ENCODE measurements at places on chromosomes 2 and 18. TPM values are rescaled to one million over a fixed set of nuclear protein-coding genes. Genes with fewer than 3 reads are reported as not detected.

- no peak for DNase-seq
Observed at GRCh38 chr2:118348380-118349034, 260.2 kb downstream of the INSIG2 start.

DNA sequence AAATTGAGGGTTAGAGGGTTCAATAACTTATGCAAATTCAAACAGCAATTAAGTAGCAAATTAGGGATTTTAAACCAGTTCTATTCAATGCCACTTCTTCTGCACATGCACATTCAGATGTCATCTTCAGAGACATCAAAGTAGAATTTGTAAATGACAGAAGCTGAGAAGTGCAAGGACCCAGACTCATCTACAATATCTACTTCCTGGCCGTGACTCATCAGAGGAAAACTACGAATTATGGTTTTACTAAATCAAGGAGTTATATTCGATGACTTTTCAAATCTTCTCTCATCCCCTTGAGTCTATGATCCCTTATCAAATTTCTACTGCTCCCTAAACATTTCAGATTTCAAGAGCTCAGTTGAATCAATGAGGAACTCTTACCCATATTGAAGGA lies 20.0 kb upstream of the STAT4 start:
- no peak for DNase-seq

GRCh38 chr2:47336259-47337238 lies 66.4 kb upstream of the MSH2 start:
- no peak for DNase-seq

DNA sequence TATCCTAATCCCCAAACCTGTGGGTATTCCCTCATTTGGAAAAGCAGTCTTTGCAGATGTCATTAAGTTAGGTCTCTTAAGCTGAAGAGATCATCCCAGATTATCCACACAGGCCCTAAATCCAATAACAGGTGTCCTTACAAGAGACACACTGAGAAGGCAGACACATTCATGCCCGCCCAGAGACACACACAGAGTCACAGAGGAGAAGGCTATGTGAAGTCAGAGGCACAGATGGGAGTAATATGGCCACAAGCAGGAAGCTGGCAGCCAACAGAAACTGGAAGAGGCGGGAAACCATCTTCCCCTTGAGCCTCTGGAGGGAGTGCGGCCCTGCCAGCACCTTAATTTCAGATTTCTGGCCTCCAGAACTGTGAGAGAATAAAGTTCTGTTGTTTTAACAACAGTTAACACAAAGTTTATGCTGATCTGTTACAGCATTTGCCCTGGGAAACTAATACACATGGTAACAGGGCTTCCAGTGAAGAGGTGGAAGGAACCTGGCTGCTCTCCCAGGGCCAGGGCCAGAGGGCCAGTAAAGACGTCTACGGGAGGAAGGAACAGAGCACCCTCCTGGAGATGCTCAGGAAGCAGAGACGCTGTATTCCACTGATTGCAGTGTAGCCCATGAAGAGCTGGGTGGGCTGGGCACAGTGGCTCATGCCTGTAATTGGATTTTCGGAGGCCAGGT lies 217.5 kb downstream of the GLI2 start:
- no peak for DNase-seq

GRCh38 chr18:61225336-61225735 lies 107.9 kb upstream of the CDH20 start:
- no peak for DNase-seq

GRCh38 chr18:10234912-10235660 lies 219.3 kb upstream of the APCDD1 start:
- no peak for DNase-seq

DNA sequence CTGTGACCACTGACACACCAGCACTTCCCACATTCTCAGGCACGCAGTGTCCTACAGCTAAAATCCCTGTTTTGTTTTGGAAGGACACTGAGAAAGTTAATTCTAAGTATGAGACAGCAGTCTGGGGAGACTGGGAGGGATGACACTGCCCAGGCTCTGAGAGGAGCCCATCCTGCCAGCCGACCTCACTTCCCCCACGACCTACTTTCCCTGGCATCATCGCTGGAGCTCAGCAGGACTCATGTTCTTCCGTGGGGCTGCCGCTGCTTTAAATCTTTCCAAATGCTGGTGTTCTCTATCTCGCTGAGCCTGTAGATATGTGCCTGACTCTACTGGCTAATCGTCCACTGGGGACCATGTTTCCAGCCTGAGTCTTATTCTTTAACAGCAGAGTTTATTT lies 68.8 kb upstream of the TMEM200C start:
- DNase-seq, result no peak

GRCh38 chr18:58288921-58289797 lies 245.1 kb downstream of the NEDD4L start:
- DNase-seq, result no peak

GRCh38 chr2:55013936-55014335 lies 36.3 kb downstream of the RTN4 start:
- DNase-seq, result no peak

GRCh38 chr2:16252251-16252650 lies 311.9 kb downstream of the MYCN start:
- no peak for DNase-seq

GRCh38 chr2:223626716-223627115 lies 24.6 kb upstream of the SCG2 start:
- no peak for DNase-seq

DNA sequence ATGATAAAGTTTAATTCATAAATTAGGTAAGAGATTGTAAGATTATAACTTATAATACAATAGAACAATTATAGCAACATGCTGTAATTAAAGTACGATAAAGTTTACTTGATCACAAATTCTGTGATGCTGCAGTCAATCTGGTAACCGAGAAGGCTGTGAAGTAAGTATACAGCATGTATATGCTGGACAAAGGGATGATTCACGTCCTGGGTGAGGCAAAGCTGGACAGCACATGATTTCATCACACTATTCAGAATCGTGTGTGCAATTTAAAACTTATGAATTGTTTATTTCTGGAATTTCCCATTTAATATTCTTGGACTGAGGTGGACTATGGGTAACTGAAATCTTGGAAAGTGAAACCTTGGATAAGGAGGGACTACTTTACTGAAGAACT lies 522.2 kb upstream of the CNTNAP5 start:
- DNase-seq, result no peak

GRCh38 chr18:55529581-55529980 lies 58.4 kb downstream of the TCF4 start:
- DNase-seq, result no peak

- peak; percentile 59 for DNase-seq
Observed at GRCh38 chr2:238158509-238159070, at the start of gene ERFE. ERFE (plus strand) TSS chr2:238158970; CDS start chr2:238159008, 38 bp downstream.

The TSPYL6 gene
- total RNA-seq, result not detected

The LIMS1 gene
- 74.3 TPM for total RNA-seq

The CNDP1 gene
- total RNA-seq, result not detected

The SDC1 gene
- 0.42 TPM for total RNA-seq

The PXDN gene
- total RNA-seq, result 18.5 TPM

The NEUROD1 gene
- not detected for total RNA-seq

The ST8SIA3 gene
- not detected for total RNA-seq

The SLC8A1 gene
- total RNA-seq, result 1,122 TPM

The ZNF514 gene
- total RNA-seq, result 15.4 TPM

The DSC3 gene
- 0.10 TPM for total RNA-seq

The ALPG gene
- not detected for total RNA-seq
